ENCODE measurements at places on chromosomes 2 and 18.

DNA sequence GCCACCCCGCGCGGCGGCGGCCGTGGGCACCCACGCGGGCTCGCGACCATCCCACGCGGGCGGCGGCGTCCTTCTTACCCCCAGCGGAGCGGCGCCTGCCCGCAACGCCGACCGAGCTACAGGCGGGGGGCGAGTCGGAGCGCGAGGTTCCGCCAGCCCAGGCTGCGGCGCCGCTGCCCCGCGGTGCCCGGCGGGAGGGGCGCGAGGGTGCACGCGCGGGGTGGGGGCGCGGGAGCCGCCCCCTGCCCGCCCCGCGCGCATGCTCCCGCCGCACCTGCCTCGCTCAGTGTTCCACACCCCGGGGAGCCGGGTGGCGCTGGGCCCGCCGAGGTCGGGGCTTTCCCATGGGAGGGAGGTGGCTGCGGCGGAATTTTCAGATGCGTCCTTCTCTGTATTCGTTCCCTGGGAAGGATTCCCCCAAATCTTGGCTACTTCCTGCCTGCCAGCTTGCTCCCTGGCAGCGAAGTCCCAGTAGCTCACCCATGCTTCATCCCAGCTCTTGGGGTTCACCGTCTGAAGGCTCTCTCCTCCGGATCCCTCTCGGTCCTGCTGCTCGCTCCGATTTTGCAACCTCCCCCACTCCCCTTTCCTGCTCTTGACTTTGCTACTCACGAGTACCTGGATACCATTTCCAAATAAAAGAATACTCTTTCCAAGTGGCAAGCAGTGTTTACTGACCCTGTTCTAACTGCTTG lies at the start of gene L3MBTL4:
L3MBTL4 (minus strand) TSS at position 189 of the 695 bp plus-strand sequence. CDS start 103,286 bp downstream, outside the sequence.
- no peak for DNase-seq

- no peak for DNase-seq
Measured at GRCh38 chr2:2083113-2083758, 247.8 kb downstream of the MYT1L start.

DNA sequence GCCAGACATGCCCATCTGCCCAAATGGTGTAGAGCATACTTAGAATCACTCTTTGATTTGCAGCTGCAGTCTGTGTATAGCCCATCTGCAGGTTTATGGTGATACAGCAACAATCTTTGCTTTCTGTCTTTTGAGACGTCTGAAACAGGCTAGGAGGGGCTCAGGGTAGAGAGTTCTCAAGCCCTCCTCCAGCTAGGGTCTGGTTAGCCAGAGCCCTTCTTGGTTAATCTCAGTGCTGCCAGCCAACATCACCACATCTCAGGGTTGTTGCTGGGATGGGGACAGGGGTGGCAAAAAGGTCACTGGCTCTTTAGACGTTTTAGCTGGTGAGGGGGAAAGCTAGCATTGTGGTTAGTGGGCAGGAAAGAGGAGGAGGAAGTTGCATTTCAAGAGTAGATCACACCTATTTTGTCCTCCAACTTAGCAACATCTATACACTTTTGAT lies 136.6 kb upstream of the ACAA2 start:
- DNase-seq, result peak; percentile 38

- no peak for DNase-seq
Measured at GRCh38 chr2:224927646-224928173, 114.6 kb downstream of the DOCK10 start.

GRCh38 chr2:47321411-47322031 lies 81.4 kb upstream of the MSH2 start:
- no peak for DNase-seq

- no peak for DNase-seq
Measured at GRCh38 chr2:203835892-203836800, 31.4 kb upstream of the CTLA4 start.

DNA sequence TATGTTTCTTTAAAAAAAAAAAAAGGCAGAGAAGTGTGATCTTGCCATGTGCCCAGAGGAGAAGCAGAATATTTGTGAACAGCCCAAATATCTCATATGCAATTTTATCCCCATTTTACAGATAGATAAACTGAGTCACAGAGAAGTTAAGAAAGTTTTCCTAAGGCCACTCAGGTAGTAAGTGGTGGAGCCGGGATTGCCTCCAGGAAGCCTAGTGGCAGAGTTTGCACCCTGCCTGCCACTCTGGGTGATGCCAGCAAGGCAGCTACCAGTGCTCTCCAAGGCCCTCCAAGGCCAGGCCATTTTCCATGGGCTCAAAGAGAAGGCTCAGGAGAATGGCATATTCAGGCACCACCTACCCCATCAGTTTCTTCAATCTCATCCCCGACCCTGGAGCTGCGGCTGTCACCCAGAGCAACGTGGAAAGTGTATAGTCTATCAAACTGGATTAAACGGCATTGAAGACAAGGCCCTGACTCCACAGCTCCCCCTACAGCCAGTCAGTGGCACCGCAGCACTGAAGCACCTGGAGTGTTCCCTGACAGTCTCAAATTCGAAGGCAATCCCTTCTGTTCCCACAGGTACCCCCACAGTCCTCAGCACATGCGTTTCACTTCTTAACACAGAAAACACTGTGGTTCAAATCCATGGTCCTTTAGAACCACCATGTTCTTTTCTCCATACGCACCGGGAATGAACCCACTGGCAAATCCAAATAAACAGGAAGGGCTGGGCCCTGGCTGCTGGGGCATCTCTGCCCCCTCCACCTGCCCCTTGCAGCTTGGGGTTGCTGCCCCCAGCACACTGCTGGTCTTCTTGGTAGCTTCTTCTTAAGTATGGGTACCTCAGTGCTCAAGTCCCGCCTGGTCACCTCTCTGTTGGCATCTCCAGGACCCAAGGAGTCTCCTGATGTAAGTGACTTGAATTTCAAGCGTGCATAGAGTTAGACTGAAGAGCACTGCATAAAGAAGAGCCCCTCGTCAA lies 175.3 kb downstream of the INHBB start:
- DNase-seq, result peak; percentile 11

DNA sequence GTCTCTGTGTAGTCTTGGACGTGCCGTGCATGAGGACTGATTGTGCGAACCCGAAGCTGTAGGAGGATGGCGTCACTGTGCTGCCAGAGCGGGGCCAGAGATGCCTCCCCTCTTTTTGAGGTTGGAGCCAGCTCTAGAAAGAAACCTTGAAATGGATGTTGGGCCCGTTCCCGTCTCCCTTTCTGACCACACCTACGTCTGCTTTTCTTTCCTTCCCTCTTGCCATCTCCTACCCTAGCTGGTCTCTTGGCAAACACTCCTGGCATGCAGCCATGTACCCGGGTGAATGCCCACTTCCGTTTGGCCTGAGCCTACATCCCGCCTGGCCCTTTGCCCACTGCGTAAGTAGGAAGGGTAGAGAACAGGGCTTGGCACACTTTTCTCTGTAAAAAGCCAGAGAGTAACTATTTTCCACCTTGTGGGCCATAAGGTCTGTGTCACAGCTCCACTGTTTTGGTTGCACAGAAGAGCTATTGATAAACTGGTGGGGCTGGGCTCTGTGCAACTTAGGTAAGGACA lies 37.4 kb downstream of the SH3BP4 start:
- DNase-seq, result no peak

- no peak for DNase-seq
Measured at GRCh38 chr2:42847596-42848151, 55.3 kb upstream of the HAAO start.

DNA sequence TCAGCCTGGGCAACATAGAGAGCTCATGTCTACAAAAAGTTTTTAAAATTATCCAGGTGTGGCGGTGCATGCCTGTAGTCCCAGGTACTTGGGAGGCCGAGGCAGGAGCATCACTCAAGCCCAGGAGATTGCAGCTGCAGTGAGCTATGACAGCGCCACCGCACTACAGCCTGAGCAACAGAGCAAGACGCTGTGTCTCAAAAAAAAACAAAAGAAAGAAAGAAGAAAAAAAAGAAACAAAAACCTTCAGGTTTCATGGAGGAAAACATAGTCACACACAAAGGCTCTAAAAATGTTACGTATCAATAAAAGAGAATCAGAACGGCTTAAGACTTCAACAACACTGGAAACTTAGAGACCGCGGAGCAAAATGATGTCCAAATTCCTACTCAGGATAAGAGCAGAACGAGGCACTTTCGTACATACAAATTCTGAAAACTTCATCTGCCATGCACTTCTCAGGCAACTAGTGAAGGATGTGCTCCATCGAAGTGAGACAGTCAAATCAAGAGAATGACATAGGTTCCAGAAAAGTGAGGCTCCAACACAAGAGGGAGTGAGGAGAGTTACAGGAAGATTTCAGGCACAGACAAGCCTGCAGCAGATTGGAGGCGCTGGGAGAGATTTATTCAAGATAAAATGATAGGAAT lies 4.4 kb downstream of the HDLBP start:
- DNase-seq, result no peak

GRCh38 chr2:230908595-230909191 lies 16.3 kb downstream of the GPR55 start:
- DNase-seq, result no peak

GRCh38 chr2:144942516-144943256 lies 422.8 kb upstream of the ZEB2 start:
- DNase-seq, result no peak

DNA sequence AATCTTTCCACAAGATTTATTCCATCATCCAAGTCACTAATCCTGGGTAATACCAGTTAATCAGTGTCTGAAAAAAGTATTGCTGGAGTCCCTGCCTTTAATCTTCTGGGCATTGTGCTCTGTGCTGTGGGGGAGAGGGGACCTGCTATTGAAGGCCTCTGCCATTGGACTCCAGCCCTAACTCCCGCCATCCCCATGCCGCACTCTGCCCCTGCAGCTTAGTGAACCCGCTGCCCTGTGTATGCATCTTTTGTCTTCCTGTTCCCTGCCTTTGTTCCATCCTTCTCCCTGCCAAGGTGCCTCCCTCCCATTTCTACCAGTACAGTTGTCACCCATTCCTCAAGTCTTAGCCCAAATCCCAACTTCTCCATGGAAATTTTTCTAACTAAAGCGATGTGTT lies 113.8 kb upstream of the EPAS1 start:
- DNase-seq, result no peak

- DNase-seq, result no peak
Measured at GRCh38 chr2:42164046-42164445, 5.1 kb upstream of the EML4 start.

DNA sequence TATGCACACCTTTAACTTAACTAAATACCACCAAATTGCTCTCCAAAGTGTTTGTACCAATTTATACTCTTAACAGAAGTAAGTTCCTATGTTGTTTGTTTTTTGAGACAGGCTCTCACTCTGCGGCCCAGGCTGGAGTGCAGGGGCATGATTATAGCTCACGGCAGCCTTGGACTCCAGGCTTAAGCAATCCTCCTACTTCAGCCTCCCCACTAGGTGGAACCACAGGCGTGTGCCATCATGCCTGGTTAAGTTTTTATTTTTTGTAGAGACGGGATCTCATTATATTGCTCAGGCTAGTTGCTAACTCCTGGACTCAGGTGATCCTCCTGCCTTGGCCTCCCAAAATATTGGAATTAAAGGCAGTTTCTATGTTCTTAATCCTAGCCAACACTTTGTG lies 13.1 kb upstream of the NAB1 start:
- no peak for DNase-seq

DNA sequence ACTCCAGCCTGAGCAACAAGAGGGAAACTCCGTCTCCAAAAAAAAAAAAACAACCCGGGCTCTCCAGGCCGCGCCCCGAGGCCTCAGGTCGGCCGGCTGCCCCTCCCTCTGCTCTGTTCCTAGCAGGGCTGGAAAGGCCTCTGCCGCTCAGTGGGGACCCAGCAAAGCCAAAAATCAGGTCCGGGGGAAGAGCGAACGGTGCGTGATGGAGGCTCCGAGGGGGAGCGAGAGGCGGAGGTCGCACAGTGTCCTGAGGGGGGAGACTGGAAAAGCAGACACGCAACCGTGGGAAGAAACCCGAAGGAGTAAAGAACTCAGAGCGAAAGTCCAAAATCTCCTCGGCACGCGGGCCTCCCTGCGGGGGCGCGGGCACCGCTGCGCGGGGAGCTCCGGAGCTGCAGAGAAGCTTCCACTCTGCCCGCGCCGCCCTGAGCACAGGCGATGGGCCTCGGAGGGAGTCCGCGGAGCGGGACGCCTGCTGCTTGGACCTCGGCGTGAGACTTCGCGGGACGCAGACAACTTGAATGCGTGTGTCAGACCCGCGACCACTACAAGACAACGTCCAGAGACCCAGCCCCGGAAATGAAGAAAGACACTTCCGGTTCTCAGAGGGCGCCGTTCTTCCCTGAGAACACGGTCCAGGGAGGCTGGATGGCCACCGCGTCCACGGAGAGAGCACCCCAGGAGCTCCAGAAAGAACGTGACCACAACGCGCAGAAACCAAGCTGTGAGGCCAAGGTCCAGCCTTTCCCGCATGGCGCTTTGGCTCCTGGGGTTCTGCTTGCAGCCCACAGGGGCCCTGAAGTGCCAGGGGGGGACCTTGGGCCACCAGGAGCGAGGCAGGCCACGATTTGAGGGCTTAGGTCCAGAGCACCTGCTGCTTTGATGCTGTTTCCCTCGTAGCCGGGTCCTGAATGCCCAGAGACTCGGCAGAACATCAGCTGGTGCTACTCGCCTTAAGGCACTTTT lies 219.8 kb downstream of the DPP10 start:
- DNase-seq, result no peak

- DNase-seq, result peak; percentile 33
Measured at GRCh38 chr2:181805228-181806038, 86.1 kb upstream of the ITPRID2 start.

DNA sequence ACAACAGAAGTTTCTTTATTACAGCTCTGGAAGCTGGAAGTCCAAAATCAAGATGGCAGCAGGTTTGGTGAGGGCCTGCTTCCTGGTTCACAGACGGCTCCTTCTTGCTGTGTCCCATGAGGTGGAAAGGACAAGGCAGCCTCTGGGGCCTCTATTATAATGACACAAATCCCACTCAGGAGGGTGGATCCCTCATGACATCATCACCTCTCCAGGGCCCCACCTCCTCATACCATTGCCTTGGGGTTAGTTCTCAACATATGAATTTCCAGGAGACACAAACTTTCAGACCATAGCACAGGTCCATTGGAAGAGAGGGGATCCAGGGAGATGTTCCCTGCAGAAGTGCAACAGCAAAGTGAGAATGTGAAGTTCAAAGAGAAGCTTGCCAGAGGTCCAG lies 202.8 kb downstream of the TFCP2L1 start:
- DNase-seq, result no peak

DNA sequence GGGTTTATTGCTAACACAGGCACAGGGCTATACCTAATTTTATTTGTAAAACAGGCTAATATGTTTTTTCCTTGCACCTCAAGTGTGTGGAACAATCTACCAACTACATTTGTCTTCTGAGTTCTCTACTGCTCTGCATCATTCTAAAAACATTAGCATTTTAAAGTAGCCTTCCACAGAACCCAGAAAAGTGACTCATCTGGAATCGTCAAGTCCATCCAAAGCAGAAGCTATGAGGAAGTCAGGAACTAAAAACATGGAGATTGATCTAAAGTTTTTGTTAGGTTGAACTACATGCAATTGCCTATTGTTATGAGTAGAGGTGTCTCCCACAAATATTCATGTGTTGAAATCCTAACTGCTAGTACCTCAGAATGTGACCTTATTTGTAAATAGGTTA lies 70.9 kb downstream of the SUCLG1 start:
- DNase-seq, result no peak

- no peak for DNase-seq
Measured at GRCh38 chr2:202161151-202161835, 77.1 kb downstream of the SUMO1 start.

DNA sequence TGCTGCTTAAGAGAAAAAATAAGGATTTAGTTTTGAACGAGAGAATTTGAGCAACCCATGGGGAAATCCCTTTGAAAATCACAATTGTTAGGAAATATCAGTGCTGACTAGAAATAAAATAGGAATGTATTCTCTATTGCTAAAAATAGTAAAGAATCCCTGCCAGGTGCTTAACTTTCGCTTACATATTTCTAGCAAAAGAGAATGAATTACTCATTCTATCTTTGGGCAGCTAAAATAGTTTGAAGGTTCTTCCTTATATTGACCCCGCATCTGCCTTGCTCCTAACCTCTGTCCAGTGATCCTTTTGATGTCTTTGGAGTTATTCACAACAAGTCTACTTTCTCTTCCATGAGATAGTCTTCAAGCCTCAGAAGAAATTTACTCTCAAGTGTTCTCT lies 103.8 kb downstream of the PLCL1 start:
- no peak for DNase-seq

Measured in KG1 (cell line).